Right renal cortex interstitium (tissue), 3 donors: ENCODE measurements at places on chromosomes 2 and 18. TPM values are rescaled to one million over a fixed set of nuclear protein-coding genes. Genes with fewer than 3 reads are reported as not detected.

The NHEJ1 gene
- 20.4 TPM for polyA plus RNA-seq

The MERTK gene
- polyA plus RNA-seq: 21.2 TPM

The HOXD1 gene
- 6.9 TPM for polyA plus RNA-seq

The C2orf80 gene
- 0.21 TPM for polyA plus RNA-seq

The EPB41L3 gene
- 58.0 TPM for polyA plus RNA-seq

The REG3G gene
- not detected for polyA plus RNA-seq

The CHRND gene
- polyA plus RNA-seq: 0.40 TPM

The EVA1A gene
- 12.3 TPM for polyA plus RNA-seq

The SAG gene
- polyA plus RNA-seq: 0.21 TPM

The GPR35 gene
- polyA plus RNA-seq: 1.2 TPM

The MARCHF4 gene
- polyA plus RNA-seq: 0.10 TPM

The HAAO gene
- polyA plus RNA-seq: 40.5 TPM

The CRYGB gene
- polyA plus RNA-seq: not detected

The RAB6C gene
- 1.3 TPM for polyA plus RNA-seq

The RESP18 gene
- polyA plus RNA-seq: not detected

The PLB1 gene
- polyA plus RNA-seq: 1.2 TPM

The CD8B2 gene
- polyA plus RNA-seq: 0.18 TPM

The MPP4 gene
- 0.17 TPM for polyA plus RNA-seq

The AAMP gene
- 128 TPM for polyA plus RNA-seq

The LINC00305 gene
- 2.3 TPM for polyA plus RNA-seq

The SEMA4C gene
- polyA plus RNA-seq: 31.3 TPM

The EFHD1 gene
- polyA plus RNA-seq: 90.4 TPM

The DPYSL5 gene
- 4.9 TPM for polyA plus RNA-seq

The BCL2 gene
- polyA plus RNA-seq: 23.5 TPM

The SERPINB13 gene
- not detected for polyA plus RNA-seq

The SH3RF3 gene
- polyA plus RNA-seq: 4.3 TPM

The TOGARAM2 gene
- polyA plus RNA-seq: 0.89 TPM

The INHA gene
- polyA plus RNA-seq: 0.46 TPM

The ASB18 gene
- not detected for polyA plus RNA-seq

The COPS8 gene
- 95.8 TPM for polyA plus RNA-seq

The GDF7 gene
- polyA plus RNA-seq: 1.9 TPM
